NCI-H1048 (cell line): ENCODE measurements at places on chromosomes 12 and 14.

DNA sequence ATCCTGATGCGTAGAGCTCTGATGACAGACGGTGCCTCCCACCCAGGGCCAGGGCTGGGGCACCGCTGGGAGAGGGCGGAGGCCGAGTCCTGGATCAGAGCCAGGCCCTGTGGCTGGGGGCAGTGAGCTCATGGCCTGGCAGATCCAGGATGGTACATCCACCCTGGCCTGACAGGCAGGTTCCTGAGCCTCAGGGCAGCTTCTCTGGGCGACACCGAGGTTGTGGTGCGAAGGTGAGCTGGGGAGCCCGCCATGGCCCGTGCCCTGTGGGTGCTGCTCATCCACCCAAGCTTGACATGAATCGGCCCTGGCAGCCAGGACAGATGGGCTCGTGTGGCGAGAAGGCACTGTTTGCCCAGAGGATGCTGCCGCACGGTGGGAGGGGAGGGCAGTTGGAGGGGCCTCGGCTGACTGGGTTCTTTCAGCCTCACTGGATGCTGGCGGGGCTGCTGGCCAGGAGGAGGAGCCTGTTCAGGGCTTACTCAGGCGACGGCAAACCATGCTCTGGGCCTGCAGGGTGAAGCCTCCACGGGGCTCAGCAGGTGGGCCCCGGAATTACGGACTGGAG lies 16.6 kb downstream of the LRTM2 start:
- no peak for DNase-seq

- no peak for DNase-seq
Observed at GRCh38 chr14:35201066-35201465, 78.7 kb downstream of the PRORP start.

GRCh38 chr14:29102996-29103395 lies 336.4 kb downstream of the FOXG1 start:
- DNase-seq, result no peak

DNA sequence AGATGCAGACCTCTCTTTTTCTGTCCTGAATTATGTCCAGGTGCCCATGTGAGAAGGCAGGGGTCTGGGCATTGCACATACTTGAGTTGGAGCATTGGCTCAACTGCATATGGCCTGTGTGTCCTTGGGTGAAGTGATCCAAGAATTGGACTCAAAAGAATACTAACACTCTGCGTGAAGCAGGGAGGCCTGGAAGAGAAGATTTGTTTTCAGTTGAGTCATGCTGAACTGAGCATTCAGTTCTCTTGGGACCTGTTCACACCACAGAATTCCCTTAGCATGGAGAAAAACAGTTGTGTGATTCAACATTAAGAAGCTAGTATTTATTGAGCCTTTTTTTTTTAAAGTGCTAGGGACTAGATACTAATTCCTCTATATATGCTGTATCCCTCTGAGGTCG lies 164.7 kb upstream of the TBX3 start:
- DNase-seq, result no peak

DNA sequence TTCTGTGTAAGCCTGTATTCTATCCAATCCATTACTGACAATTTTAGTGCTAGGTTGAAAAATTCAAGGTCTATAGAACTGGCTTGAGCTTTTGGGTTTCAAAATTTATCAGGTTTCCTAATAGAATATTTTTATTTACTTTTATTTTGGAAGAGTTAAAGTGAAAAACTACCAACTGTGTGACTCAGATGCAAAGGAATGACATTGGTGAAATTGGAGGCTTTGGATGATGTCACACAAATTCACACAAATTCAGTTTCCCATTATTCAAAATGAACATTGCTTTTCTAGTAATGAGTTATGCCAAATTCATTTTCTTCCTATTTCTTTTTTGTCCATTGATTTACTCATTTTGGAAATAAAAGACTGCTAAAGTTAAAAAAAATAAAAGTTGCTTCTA lies 186.9 kb downstream of the ALX1 start:
- no peak for DNase-seq

DNA sequence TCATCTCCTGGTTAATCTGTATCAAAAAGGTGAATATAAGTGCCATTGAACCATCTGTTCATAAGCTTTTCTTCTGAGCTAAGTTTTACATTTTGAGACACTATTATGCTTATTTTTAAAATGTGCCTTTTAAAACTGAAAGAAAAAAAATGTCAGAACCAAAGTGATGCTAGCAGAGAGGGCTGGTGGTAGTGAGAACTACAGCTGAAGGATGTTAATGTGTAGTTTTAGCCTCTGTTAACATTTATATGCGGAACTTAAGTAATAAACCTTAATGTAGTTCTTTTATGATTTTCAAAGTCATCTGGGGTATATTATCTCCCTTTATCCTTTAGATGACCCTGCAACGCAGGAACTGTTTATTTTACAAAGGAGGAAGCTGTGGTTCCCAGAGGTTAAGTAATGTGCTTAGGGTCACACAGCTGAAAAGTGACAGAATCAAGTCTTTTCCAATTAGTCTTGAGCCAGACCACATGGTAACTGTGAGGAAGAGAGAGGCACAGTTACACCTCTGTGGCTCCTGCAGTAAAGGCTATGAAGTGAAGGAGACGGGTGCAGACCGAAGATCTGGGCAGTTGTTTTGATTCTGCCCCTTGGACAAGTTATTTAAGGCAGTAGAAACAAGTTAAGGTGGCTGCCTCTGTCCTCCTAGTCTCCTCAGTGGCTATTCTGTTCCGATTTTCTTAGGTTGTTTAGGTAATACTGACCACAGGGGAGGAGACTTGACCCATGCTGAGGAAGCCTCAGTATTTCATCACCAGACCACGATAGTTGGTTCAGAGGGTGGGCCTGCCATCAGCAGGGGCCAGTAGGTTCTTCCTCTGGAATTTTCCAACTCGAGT lies 23.9 kb downstream of the GNG2 start:
- no peak for DNase-seq

DNA sequence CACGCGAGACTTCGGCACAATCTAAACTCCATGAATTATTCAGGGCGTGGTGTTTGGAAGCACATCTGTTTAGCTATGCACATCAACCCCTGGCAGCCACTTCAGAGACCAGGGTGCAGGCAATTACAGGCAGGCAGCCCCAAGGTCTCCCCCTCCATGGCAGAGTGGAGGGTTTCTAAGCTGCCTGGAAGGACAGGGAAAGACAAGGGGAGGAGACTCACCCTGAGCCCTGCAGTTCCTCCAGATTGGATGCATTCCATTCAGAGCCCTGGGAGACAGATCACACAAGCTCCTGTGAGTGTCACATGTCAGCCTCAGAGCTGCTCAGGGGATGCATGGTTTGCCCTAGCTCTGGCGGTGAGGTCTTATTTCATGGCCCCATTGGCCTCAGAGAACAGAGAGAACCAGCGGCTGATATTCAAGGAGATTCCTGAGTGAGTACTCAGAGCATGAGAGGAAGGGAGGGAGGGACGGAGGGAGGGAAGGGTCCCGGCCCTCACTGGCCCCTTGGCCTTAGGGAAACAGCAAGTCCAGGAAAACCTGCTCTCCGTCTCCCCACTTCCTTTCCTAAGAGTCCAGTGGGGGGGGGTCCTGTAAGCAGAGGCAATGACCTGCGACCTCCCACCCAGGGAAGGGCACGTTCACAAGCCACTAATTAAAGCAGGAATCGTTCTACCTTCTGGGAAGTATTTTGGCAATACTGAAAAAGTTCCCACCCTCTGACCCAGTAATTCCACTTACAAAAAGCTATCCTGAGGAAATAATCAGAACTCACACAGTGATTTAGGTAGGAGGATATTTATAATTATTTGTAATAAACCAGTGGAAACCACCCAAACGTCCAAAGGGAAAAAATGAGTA lies 55.1 kb downstream of the SSH1 start:
- no peak for DNase-seq

DNA sequence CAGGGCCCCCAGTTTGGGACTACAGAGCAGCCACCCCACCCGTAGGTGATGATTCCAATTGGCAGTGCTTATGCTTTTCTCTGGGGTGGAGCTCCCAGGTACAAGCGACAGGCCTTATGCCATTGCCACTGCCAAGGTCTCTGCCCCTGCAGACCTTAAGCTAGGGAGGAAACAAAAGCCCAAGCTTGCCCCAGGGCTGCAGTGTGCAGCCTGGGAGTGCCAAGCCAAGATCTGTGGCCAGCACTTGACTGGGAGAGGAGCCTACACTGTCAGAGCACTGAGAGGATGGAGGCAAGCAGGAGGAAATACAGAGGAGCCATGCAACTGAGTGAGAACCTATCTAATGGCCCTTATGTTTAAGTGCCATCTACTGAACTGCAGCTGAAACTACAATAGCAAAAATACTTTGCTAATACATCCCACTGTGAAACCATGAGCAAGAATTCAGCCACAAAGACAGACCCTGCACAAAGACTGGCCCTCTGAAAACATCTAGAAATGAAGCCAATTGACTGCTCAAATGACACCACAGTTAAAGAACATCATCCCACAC lies 17.7 kb upstream of the ASCL1 start:
- DNase-seq, result no peak

- no peak for DNase-seq
Observed at GRCh38 chr12:66739266-66739665, 60.4 kb upstream of the GRIP1 start.

GRCh38 chr12:57881475-57881874 lies 34.9 kb upstream of the CTDSP2 start:
- no peak for DNase-seq

GRCh38 chr14:95871531-95871930 lies 5.1 kb upstream of the TUNAR start:
- no peak for DNase-seq

- peak; percentile 5 for DNase-seq
Observed at GRCh38 chr14:21868442-21869046, 194.9 kb upstream of the OR4E1 start.

DNA sequence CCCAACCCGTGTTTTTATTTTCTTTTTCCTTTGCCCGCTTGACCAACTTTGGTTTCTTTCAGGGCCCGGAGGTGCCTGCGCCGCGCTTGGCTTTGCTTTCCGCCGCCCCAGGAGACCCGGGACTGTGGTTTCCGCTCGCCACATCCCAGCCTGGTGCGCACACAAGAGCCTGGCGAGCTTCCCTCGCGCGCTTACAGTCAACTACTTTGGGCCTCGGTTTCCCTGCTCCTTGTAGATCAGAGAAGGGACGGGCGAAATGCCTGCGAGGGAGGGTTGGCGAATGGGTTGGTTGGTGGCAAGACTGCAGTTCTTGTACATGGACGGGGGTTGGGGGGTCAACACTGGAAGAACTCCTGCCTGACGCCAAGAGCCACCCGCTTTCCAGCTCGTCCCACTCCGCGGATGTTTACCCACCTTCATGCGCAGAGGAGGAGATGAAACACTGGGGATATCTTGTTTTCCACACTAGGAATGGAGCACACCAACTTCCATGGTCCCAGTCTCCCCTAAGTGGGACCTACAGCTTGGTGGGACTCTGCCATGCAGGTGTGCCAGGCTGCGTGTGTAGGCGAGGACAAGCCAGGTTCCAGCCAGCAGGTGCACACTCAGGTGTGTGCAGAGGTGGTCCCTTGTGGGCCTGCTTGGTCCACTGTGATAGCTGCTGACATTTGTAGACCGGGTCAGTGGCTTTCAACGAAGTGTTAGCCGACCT lies 16.6 kb upstream of the TBX3 start:
- no peak for DNase-seq

GRCh38 chr12:62505786-62506185 lies 39.2 kb downstream of the MON2 start:
- DNase-seq, result no peak

DNA sequence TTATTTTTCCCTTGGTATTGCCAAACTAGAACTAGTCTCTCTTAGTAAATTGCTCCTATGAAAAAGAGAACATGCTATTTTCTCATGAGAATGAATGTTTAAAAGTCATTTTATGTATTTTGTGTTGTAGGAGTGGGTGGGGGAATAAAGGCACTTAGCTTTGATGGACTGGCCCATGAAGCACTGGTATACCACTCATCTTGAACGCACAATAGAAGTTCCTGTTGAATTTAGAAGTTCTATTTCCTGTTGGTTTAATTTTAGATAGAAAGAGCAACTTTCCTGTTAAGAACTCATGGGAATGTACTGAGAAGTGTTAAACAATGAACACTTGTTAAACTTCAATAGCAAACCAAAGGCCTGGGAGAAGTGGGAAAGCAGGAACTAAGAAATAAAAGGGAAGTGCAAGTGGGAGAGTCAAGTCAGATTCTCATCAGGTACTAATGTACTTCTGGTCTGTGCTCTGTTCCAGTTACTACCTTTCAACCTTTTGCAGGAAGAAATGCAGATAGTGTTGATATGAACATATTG lies 23.1 kb downstream of the TTC6 start:
- no peak for DNase-seq

- no peak for DNase-seq
Observed at GRCh38 chr12:109518820-109519665, 41.6 kb downstream of the UBE3B start.

DNA sequence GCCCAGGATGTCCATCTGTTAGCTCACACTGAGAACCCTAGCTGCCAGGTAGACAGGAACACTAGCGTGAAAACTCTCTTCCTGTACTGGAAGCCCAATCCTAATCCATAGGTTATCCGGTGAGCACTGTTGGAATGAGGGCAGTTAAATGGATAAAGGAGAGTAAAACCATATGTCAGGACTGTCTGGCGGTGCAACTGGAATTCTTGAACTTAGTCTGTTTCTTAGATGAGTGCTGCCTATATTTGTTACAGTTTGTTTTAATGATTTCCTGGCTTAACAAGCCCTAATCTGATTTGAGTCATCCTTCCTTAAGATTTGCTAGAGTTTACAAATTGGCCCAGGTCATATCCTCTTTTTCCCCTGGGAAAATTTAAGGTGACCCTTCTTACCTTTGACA lies 104.7 kb downstream of the ANO4 start:
- DNase-seq, result no peak

- no peak for DNase-seq
Observed at GRCh38 chr12:63151623-63152320, 771 bp upstream of the AVPR1A start.

- no peak for DNase-seq
Observed at GRCh38 chr12:19301688-19302087, 137.6 kb upstream of the AEBP2 start.

DNA sequence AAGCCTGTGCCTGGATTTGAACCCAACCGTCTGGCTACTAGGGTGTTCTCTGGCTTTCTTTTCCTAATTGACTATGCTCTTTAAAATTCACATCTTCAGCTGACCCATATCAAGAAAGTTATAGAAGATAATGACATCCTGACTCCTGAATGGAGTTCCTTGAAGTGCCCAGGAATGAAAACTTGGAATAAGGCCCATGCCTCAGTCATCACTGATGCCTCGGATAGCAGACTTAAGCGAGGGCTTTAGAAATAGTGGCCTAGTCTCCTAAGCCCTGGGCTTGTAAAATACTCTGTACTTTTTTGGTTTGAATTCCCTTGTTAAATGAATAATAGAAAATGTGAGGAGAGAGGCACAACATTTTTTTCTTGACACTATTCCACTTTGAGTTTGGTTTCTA lies 39.0 kb downstream of the CHST11 start:
- DNase-seq, result no peak

GRCh38 chr14:51692646-51693045 lies 40.9 kb downstream of the FRMD6 start:
- DNase-seq, result no peak
